ENCODE measurements at places on chromosomes 1 and 21. TPM values are rescaled to one million over a fixed set of nuclear protein-coding genes. Genes with fewer than 3 reads are reported as not detected.

- H3K4me3 ChIP-seq, result no peak overlapping the region
- no peak overlapping the region for H3K27ac ChIP-seq
- no peaks in the 10 kb centered on the region for H3K27me3 ChIP-seq
- DNase-seq, result no peak
- peaks cover 10% of the 10 kb centered on the region for H3K4me1 ChIP-seq
Observed at GRCh38 chr21:31225713-31226112, 118.3 kb downstream of the TIAM1 start.

DNA sequence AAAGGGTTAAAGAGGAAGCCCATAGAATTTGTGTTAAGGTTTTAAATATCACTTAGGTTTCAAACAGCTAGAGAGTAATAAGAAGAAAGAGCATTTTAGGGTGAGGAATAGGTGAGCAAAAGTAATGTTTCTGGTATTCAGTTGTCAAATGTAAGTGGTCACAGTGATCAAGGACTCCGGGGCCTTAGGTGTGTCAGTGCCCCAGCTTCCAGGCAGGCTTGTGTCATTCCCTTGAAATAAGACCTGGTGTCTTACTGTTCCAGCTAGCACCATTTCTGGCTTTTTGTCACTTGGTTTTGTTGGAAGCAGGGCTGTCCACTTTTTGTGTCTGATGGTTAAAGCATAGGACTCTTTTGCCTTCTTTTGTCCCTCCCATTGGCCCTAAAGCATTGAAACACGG is 69.6 kb downstream of the DYRK1A start:
- H3K27me3 ChIP-seq, result no peaks in the 10 kb centered on the region
- no peak for DNase-seq
- peaks cover 38% of the 10 kb centered on the region for H3K4me1 ChIP-seq
- no peak overlapping the region for H3K27ac ChIP-seq
- H3K36me3 ChIP-seq, result peaks cover 38% of the 10 kb centered on the region

GRCh38 chr1:188433425-188433824 is 1604.7 kb downstream of the PLA2G4A start:
- H3K36me3 ChIP-seq, result no peaks in the 10 kb centered on the region
- H3K27ac ChIP-seq, result no peak overlapping the region
- no peak for DNase-seq
- H3K4me1 ChIP-seq, result no peaks in the 10 kb centered on the region
- no peaks in the 10 kb centered on the region for H3K27me3 ChIP-seq

- peaks cover 14% of the 10 kb centered on the region for H3K27me3 ChIP-seq
- no peak overlapping the region for H3K27ac ChIP-seq
- no peaks in the 10 kb centered on the region for H3K36me3 ChIP-seq
Observed at GRCh38 chr1:199868777-199869176, 158.7 kb upstream of the NR5A2 start.

OR2L5 gene
- not detected for total RNA-seq

DNA sequence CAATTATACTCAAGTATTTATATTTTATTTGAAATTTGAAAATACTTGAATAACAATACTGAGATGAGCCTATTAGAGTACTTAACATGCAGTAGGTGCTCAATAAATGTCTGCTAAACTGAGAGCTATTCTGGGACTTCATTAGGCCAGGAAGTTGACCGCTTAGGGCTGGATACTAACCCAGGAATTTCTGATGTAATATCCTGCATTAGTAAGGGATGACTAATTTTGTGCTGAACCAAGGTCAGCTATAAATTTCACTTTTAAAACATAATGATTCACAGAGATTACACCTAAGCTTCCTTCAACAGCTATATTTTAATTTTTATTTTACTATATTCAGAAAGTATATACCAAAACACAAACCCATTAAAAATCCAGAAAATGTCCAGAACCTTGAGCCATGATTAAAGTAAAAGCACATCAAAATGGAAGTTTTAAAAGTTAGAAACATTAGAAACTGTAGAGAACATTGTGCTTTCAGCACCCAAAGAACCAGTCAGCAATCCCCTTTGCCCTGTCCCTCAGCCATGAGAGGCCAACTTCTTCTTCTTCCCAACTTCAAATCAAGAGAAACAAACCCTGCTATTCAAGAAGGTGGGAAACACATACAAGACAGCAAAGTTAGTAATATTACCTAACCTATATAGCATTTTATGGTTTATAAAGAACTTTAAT is 35.4 kb downstream of the WNT2B start:
- no peak overlapping the region for H3K4me3 ChIP-seq
- no peaks in the 10 kb centered on the region for H3K27me3 ChIP-seq
- H3K27ac ChIP-seq, result no peak overlapping the region
- peaks cover 2% of the 10 kb centered on the region for H3K4me1 ChIP-seq
- DNase-seq, result no peak
